ENCODE measurements at places on chromosomes 3 and 15.
A peak's percentile ranks its signal among the peaks of the same experiment; 100 is the strongest.

DNA sequence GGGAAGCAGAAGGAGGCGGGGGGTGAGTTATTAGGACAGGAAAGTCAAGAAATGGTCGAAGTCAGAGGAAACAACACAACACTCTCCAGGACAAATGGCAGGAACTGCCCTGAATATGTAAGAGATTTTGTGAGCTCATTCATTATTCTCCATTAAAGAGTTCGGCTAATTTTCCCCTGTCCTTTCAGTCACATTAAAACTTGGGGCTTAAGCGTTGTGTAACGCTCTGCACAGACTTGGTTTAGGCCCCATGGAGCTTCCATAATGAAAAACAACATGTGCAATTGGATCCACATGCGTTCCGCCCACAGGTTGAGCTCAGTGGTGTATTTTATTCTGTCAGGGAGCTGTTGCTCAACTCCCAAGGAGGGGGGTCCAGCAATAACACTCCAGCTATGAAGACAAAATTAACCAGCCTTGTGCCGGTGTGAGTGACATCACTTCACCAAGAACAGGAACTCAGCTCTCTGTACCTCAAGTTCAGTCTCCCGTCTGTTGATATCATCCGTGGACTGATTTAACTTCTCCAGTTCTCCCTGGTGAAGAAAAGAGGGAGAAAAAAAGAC lies 2.3 kb downstream of the SH3BP5 start:
- no peak for DNase-seq

DNA sequence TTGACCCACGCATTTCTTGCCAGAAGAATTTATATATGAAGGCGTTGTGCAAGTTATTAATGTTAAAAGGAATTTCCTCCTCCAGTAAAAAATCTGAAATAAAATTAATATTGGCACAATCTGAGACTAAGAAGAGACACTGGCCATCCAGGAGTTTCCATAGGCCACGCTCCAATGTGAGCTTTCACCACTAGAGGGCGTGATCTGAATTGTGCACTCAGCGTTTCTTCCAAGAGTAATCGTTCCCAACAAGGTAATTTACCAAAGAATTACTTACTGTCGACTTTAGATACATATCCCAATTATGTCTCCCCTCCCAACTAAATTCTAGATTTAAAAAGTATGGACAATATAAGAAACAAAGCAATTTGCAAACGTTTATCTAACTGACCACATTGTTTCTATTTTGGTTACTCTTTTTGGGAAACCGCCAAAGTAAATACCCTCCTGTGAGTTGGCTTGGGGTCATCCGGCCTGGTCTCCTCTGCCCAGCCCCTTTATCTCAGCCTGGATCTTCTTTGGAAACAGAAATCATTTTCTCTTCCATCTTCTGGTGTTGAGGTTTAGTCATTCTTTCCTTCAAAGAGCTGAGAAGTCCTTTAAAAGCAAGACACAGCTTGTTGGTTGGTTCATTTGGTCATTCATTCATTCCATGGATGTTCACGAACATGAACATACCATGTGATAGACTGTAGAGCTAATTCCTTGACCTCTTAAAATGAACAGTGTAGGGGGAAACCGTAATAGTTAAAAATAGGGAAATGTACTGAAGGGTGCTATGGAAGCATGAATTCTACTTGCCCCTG lies 26.2 kb downstream of the POLR2M start:
- no peak for DNase-seq

- DNase-seq = no peak
These were observed 211.5 kb upstream of the SEMA6D start for GRCh38 chr15:47505712-47506328.

GRCh38 chr3:170499562-170500156 lies 81.0 kb downstream of the CLDN11 start:
- DNase-seq = no peak

- no peak for DNase-seq
These were observed 44.7 kb upstream of the NR2F2 start for GRCh38 chr15:96285729-96286254.

GRCh38 chr15:38507570-38507969 lies 53.6 kb downstream of the FAM98B start:
- DNase-seq = no peak

- DNase-seq = no peak
These were observed 35.4 kb upstream of the GRM7 start for GRCh38 chr3:6825524-6825923.

GRCh38 chr3:16319307-16319706 lies 54.3 kb downstream of the OXNAD1 start:
- peak; percentile 72 for DNase-seq

GRCh38 chr3:141784531-141784930 lies 21.3 kb downstream of the GRK7 start:
- DNase-seq = no peak

GRCh38 chr3:187678726-187679268 lies 8.6 kb upstream of the SST start:
- no peak for DNase-seq

GRCh38 chr15:71804695-71805470 lies 5.5 kb upstream of the NR2E3 start:
- no peak for DNase-seq

GRCh38 chr3:177561365-177561764 lies 364.1 kb upstream of the TBL1XR1 start:
- DNase-seq = no peak

- no peak for DNase-seq
These were observed 114.2 kb downstream of the PGPEP1L start for GRCh38 chr15:98893401-98893800.

- no peak for DNase-seq
These were observed 394.8 kb downstream of the TUSC7 start for GRCh38 chr3:117104381-117104780.

GRCh38 chr3:176906046-176906905 lies 291.0 kb downstream of the TBL1XR1 start:
- no peak for DNase-seq

DNA sequence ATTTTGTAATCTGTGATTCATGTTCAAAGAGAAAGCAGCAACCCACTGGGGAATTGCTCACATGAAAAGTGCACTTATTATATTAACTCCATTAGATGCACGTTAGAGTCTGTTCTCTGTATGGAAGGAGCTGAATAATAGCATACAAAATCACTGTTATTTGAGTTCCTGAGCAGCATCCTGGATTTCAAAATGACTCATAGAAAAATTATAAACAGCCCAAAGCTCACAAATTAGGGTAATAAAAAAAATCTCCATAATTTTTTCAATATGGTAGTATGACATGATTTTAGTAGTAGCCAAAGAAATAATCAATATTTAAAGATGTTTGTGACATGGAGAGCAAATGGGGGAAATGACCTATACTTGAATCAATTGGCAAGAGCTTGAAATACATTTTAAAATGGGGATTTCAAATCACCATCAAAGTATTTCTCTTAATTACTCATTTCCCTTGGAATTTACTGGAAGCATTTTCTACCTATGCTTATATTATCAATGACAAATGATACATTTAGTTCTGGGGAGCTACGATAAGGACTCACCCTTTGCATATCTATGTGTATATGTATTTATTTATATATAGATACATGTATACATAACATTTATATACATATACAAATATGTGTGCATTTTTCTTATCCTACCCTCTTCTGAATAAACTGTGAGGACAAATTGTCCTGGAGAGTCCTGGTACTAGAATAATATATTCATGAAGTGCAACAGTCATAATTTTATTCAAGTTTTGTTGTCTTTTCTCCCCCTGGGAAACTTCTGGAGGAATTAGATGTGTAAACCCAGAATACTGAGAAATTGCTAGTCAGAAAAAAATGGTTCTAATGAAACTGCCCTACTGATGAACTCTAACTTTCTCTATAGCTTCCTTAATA lies 116.3 kb downstream of the RPL22L1 start:
- no peak for DNase-seq

GRCh38 chr3:113179235-113179824 lies 32.0 kb upstream of the BOC start:
- DNase-seq = no peak

DNA sequence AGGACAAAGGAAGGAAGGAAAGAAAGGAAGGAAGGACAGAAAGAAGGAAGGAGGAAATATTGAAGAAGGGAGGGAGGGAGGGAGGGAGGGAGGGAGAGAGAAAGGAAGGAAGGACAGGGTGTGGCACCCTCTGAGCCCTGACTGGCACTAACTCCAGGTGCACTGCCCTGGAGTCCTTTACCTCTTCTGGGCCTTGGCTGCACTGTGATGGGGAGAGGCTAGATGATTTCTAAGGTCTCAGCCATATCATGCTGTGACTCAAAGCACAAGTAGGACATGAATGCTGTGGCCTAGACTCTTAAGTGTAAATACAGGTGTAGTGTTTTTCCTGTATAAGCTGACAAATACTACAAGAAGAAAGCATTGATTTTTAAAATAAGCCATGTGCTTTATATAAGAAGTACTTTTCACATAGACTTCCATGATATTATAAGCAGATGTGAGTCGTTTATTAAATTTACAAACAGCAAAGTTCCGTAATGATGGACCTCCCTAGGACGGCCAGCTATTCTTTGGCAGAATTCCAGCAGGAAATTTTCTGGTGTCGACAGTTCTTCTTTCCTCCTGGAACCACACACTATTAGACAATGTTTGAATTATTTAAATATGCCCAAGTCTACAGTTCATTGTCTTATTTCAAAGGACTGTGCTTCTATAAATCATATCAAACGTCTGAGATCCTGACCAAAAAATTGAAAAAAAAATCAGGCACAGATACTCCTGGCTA lies 213.8 kb upstream of the C2CD4B start:
- no peak for DNase-seq

DNA sequence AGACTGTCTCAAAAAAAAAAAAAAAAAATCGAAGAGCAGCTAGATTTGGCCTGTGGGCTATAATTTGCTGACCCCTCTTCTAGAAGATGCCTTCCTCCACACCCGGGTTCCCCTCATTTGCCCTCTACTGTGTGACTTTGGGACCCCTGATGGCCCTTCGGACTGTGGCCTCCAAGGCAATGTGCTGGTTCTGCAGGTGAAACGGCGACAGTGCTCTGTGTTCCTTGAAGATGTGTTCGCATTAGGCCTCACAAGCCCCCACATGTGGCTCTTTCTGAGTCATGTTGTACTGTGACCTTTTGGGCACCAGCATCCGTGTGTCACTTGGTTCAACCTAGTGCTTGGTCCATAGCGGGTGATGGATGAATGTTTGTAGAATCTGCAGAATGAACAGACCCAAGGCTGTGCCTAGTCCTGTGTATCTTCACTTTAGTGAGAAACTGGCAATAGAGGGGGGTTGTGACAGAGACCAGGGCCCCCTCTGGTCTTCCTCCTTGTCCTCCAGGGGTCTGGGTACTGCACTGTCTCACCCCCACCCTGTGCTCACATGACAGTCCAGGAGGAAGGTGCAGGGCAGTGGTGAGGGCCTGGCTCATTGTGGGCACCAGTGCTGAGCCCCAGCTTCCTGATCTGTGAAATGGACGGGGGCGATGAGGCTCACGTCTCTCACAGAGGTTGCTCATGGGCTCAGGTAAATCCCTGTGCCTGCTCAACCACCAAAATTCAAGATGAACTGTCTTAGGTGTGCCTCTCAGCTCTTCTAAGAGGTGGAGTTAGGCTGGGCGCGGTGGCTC lies 22.7 kb downstream of the GOLGA6L2 start:
- no peak for DNase-seq

GRCh38 chr3:21543380-21544075 lies 207.5 kb downstream of the ZNF385D start:
- DNase-seq = no peak

DNA sequence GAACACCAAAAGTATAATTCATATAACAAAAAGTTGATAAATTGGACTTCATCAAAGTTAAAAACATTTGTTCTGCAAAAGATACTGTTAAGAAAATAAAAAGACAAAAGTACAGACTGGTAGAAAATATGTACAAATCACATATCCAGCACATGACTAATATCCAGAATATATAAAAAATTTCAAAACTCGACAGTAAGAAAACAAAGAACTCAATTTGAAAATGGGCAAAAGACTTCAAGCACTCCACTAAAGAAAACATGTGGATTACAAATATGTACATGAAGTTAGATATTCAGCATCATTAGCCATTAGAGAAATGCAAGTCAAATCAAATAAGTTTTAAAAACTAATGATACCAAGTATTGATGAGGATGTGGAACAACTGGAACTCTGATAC lies 6.7 kb downstream of the GK5 start:
- no peak for DNase-seq

- DNase-seq = no peak
These were observed 60.0 kb upstream of the FEZF2 start for GRCh38 chr3:62433396-62433795.

- no peak for DNase-seq
These were observed 1.9 kb downstream of the ROBO2 start for GRCh38 chr3:77041811-77042210.

GRCh38 chr3:143337387-143337786 lies 217.8 kb downstream of the CHST2 start:
- DNase-seq = no peak

- DNase-seq = no peak
These were observed 36.1 kb upstream of the CNTN6 start for GRCh38 chr3:1056744-1057143.

DNA sequence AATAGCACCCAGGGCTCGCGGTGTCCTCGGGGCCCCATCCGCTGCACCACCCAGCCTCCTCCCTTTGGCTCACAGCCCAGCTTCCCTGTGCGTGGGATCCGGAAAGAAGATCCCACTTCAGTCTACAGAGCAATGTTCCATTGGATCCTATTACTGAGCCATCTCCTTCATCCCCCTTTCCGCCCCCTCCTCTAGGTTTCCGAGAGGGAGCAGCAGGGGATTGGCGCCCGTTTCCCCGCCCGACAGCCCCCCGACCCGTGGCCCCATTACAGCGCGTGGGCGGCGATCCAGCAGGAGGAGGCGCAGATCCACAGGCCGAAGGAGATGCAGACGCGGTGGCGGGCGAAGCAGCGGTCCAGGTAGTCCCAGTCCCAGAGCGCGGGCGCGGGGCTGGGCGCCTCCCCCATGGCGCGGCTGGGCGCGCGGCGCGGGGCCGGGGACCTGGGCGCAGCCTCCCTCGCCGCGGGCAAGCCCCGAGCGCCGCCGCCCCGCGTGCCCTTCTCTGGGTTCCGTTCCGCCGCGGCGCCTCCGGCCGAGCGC lies 340 bp downstream of the TMEM44 start:
- DNase-seq = no peak

DNA sequence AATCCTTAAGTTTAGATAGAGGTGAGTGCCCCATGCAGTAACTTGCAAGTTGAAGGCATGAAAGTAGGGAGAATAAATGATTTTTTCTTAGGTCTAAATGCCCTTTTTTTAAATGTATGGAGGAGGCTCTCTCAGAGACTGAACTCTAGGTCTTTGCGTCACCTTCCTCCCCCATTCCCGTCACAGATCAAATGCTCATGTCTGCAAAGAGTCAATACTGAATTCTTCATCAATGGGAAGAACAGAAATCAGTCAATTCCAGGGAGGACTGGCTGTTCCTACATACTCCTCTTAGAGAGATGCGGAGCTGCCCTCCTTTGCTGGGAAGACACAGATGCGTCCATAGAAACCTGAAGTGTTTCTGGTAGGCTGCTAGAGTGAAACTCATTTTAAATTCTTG lies 98.2 kb downstream of the ARPP21 start:
- no peak for DNase-seq

- DNase-seq = no peak
These were observed 98.7 kb downstream of the CHST2 start for GRCh38 chr3:143218166-143218835.

DNA sequence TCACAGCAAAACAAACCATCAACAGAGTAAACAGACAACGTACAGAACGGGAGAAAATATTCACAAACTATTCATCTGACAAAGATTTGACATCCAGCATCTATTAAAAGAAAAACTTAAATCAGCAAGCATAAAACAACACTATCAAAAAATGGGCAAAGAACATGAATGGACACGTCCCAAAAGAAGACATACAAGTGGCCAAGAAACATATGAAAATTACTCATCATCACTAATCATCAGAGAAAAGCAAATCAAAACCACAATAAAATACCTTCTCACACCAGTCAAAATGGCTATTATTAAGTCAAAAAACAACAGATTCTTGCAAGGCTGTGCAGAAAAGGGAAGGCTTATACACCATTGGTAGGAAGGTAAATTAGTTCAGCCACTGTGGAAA lies 13.7 kb upstream of the SERPINI2 start:
- DNase-seq = no peak

Data from activated T-helper 1 cell treated with anti-CD3 and anti-CD28 coated beads, Interleukin-2, amount 50 U/mL, for 16 hours (primary cell).